ENCODE measurements at places on chromosomes 16 and 17.

DNA sequence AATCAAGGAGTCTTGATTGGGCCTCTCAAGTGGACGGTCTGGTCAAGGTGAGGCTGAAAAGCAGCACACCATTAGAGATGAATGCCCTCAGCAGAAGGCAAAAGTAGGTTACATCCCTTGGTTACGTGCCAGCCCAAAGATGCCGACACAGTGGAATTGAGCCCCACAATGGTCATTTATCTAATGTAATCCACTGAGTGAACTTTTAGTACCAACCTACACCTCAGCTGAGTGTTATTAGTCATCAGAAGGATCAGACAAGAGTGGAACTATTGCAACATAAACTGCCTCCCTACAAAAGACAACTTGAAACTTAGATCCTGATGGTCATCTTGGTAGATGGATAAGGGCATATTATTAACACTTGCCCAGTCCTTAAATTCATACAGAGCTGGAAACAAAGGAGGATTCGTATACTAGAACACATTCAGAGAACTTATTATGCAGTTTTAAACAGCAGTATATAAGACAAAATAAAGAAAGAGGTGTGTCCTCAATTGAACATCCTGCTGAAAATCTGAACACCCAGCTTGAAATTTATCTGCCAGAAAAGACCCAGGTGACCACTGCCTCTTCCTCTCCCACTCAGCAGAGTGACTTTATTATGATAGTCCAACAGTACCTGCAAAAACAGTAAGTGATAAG, 2.8 kb downstream of the DCUN1D3 start:
- no peak for DNase-seq

GRCh38 chr17:77822302-77823030, 136.0 kb upstream of the TNRC6C start:
- no peak for DNase-seq

DNA sequence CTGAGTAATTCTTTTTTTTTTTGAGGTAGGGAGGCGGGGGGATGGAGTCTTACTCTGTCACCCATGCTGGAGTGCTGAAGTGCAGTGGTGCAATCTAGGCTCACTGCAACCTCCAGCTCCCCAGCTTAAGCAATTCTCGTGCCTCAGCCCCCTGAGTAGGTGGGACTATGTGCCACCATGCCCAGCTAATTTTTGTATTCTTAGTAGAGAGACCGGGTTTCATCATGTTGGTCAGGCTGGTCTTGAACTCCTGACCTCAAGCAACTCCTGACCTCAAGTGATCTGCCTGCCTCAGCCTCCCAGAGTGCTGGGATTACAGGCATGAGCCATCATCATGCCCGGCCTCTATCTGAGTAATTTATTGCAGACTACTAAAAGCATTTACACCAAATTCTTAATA, 19.4 kb downstream of the KPNB1 start:
- no peak for DNase-seq

DNA sequence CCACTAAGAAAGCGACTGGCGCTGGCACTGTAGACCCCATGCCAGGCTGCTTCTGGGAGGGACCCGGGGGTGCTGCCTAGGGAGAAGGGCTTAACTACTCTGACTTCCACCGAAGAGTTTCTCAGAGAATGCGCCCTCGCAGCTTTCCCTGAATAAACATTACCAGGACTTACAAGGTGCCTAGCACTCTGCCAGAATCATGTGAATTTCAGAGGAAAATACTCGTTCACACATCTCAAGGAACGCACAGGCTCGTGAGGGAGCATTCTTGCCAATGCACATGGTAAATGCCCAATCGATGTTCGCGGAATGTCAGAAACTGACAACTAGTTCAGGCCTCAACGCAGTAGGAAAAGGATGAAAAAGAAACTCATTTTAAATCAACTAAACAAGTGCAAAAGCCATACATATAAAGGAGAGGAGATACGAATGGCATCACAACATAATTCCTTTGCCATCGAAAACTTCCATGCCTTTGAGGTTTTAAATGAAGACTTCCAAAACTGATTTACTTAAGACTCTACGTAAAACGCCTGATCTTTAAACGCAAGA, 999 bp downstream of the CMC2 start:
- peak; percentile 25 for DNase-seq

- DNase-seq, result no peak
Observed at GRCh38 chr17:77802811-77803220, 155.7 kb upstream of the TNRC6C start.

GRCh38 chr16:17370223-17370707, 100.5 kb downstream of the XYLT1 start:
- DNase-seq, result no peak

DNA sequence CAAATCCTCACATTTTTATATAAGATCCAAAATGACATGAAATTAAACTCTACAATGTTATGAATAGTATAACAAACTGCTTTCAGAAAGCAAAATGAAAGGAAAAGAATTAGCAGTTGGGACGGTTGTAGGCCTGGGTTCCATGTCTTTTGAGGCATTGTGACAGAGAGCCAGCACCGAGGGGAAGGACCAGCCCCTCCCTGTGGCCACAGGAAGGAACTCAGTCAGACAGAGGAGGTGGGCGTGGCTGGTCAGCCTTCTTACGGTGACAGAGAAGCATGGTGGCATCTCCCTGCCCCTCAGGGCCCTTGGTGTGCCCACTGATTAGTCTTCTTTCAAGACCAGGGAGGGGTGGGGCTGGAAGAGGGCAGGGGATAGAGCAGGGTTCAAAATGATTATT, 5.7 kb downstream of the ZNF319 start:
- DNase-seq, result no peak

DNA sequence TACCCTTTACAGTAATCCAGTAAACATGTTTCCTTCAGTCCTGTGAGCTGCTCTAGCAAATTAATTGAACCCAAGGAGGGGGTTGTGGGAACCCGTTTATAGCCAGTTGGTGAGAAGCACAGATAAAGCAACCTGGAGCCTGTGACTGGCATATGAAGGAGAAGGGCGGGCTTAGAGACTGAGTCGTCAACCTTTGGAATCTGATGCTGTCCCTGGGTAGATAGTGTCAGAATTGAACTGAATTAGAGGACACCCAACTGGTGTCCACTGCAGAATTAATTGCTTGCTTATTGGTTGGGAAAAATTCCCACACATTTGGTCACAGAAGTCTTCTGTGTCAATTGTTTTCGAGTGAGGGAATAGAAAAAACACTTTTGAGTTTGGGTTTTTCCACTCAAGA, 12.8 kb upstream of the RSKR start:
- no peak for DNase-seq

DNA sequence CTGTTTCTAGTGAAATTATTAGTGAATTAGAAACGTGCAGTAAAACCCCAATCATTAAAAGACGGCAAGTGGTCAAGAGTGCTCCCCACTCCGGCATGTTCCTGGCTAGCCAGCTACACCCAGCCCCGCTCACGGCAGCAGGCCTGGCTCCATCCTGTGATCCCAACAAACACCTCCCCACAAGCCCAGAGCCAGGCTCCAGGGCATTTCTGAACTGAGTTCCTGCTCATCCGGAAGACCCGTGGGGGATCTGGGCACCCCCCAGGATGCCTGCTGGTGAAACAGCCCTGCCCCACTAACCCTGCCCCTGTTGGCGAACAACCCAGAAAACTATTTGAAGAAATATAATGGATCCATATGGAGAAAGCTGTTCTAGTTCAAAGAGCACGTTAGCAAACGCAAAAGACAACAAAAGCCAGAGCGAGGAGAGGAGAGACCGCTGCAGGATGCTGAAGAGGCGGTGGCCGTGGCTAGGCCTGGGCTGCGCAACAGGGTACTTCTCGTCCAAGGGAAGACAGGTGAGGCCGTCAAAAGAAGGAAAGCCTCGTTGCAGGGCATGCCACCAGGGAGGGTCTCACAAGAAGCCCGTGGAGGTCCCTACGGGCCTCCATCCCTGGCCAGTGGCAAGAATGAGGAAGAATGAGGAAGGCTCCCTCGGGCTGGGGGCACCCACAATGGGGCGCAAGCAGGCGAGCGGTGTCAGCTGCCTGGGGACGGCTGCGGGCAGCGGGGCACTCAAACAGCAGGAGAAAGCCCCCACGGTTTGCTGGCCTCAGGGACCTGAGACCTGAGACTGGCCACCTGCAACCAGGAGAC, 19.2 kb downstream of the SLC16A3 start:
- no peak for DNase-seq

- DNase-seq, result no peak
Observed at GRCh38 chr17:47978324-47978723, 7.4 kb downstream of the CDK5RAP3 start.

DNA sequence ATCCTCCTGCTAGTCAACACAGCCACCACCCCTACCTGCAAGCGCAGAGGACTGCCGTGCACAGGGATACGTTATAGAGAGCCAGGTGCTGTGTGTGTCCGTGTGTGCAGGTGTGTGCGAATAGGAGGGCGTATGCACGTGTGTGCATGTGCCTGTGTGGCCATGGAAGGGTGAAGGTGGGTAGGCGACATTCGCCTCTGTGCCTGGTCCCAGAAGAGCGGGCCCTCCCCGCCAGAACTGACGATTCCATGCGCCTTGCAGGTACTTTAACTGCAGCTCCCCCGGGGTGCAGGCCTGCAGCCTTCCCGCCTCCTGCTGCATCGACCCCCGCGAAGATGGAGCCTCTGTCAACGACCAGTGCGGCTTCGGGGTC, 8.7 kb downstream of the PDE6G start:
- no peak for DNase-seq

- no peak for DNase-seq
Observed at GRCh38 chr17:81125573-81126081, 39.7 kb upstream of the PVALEF start.

- DNase-seq, result no peak
Observed at GRCh38 chr16:31529108-31529936, 1.6 kb downstream of the AHSP start.

DNA sequence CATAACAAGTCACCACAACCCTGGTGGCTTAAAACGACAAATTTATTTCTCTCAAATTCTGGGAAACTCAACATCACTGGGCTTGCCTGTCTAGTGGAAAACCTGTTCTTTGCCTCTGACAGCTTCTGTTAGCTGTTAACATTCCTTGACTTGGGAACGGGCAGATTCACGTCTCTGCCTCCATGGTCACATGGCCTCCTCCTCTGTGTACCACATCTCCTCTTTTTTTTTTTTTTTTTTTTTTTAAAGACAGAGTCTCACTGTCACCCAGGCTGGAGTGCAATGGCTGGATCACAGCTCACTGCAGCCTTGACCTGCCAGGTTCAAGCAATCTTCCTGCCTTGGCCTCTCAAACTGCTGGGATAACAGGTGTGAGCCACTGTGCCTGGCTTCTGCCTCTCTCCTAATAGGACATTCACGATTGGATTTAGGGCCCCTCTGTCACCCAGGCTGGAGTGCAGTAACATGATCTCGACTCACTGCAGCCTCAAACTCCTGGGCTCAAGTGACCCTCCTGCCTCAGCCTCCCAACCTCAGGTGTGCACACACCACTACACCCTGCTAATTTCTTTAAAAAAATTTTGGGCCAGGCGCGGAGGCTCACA, 11.7 kb upstream of the LLGL1 start:
- no peak for DNase-seq

DNA sequence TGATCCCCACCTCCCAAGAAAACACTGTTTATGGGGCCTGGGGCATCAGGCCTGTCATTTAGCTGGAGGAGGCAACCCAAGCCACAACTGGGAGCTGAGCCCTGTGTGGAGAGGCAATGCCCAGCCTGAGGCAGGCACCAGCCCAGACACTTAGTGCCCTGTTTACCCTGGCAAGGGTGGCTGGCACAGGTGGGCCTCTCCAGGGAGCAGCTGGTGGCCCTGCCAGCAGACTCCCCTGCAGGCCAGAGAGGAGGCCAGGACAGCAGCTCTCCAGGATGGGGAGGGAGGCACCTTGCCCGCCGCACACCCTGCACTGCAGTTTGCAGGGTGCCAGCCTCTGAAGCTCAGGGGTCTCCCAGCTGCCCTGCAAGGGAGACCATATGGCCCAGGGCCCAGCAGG, 9.1 kb upstream of the TMEM92 start:
- no peak for DNase-seq

- no peak for DNase-seq
Observed at GRCh38 chr17:78676412-78677302, 99.5 kb upstream of the DNAH17 start.

- DNase-seq, result no peak
Observed at GRCh38 chr16:78553268-78554039, 454.0 kb downstream of the WWOX start.

GRCh38 chr16:56013962-56014552, 138.9 kb upstream of the CES5A start:
- peak; percentile 38 for DNase-seq

- DNase-seq, result no peak
Observed at GRCh38 chr16:54976651-54977200, 46.1 kb downstream of the IRX5 start.

GRCh38 chr17:39239640-39240314, 14.0 kb upstream of the STAC2 start:
- DNase-seq, result no peak

All from foreskin keratinocyte (primary cell).